ENCODE measurements at places on chromosomes 16 and 17.

GRCh38 chr17:58268326-58268725, 12.4 kb downstream of the MPO start:
- no peak for DNase-seq

- no peak for DNase-seq
Measured at GRCh38 chr17:43316522-43317142, 82.2 kb upstream of the ARL4D start.

DNA sequence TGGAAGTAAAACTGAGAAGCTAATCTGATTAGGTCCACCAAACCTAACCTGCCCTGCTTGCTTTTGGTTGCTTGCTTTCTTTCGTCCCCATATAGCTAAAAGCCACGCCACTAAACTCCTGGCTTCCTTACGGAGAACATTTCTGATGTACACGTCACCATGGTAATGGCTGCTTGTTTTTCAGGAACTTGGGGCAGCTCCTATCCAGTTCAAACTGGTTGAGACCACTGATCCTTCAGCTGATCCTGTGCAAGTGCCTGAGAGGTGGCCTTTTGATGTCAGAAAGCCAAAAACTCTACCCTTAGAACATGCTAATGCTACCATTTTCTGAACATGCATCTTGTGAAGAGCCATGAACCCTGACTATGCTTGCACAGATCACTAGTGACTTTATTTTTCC, 14.4 kb upstream of the DHRS7C start:
- DNase-seq: no peak

DNA sequence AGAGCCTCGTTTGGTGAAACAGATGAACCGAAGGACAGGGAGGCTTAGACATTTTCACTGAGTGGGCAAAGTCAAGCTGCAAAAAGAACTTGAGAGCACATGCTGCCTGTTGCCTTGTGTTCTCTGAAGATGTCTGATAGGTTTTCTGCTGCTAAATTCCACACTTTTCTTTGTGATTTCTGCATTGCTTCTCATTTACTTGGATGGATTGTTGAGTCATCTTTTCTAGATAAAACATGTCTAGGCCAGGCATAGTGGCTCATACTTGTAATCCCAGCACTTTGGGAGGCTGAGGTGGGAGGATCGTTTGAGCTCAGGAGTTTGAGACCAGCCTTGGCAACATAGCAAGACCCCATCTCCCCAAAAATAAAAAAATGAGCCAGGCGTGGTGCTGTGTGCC, 80.4 kb upstream of the CLEC18A start:
- no peak for DNase-seq

GRCh38 chr16:77840093-77840492, 51.7 kb downstream of the VAT1L start:
- DNase-seq: no peak

- DNase-seq: no peak
Measured at GRCh38 chr17:75645501-75645888, 12.3 kb downstream of the SMIM5 start.

DNA sequence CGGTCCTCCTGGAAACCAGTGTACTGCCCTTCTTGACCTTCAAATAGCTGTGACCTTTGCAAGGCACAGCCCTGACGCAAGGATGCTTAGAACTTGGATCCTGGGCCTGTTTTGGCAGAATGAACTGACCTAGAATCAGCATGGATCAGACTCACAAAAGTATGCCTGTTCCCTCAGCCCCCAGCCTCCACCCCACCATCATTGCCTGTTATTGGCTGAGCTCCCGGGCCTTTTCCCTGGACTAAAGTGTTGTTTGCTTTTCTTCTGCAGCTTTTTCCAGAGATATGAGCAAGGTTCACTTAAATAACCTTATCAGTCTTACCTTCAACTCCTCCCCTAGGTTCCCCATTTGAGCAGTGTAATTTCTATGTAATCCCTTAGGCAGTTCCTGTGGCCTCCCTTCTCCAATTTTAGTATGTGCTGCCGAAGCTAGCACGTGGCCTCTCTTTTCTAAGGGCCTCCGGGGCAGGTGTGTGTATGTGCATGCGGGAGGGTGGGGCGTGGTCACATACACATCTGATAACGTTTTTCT, 347.4 kb downstream of the MAF start:
- DNase-seq: no peak

GRCh38 chr16:11232852-11233726, 22.9 kb downstream of the SOCS1 start:
- DNase-seq: no peak

- no peak for DNase-seq
Measured at GRCh38 chr17:17080181-17080631, 37.9 kb downstream of the MPRIP start.

GRCh38 chr17:30344283-30345088, 10.6 kb upstream of the TMIGD1 start:
- DNase-seq: peak; percentile 96

DNA sequence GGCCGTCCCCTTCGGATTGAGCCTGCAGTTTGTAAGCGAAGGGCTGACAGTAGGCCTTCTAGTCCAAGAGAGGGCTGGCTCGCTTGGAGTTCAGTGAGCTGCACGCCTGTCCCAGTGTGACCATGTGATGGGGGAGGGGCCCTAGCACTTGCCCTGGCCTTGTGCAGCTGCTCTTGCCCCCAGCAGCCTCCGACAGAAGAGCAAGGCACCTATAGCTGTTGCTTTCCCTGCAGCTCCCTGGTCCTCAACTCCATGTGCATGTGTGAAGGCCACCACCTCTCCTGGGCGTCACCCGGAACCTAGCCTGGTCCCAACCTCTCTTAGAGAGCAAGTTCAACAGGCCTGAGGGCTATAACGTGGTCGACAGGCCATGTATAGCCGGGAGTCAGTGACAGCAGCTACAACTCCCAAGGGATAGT, 5.6 kb downstream of the SPHK1 start:
- DNase-seq: no peak

DNA sequence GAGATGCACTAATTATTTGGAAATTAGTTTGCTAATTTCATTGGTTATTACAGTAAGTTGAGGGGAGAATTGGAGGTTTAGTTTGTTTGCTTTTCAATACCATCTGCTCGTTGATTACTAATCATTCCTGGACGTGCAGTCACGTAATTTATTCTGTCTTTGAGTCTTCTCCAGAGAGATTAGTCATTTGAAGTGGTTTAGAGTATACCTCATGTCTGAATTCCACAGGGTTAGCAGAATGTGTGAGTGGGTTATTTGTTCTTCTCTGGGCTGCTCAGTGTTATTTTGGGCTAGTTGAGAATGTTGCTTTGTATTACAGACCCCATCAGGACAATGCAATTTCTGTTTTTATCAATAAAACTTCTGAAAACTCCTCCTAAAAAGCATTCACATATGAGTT, 265.0 kb downstream of the RBFOX1 start:
- no peak for DNase-seq

DNA sequence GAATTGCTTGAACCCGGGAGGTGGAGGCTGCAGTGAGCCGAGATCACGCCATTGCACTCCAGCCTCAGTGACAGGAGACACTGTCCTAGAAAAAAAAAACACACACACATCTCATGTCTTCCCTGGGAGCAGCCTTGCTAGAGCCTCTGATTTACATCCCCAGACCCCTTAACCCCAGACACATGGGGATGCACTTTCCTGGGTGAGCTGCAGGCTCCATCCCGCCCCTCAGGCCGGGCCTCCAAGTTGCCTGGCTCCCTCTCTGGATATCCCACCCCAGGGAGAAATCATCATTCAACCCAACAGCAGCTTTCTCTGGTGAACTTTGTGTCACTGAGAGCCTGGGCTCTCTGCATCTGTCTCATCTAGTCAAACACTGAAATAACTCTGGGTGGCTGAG, 21.5 kb downstream of the SRL start:
- no peak for DNase-seq

DNA sequence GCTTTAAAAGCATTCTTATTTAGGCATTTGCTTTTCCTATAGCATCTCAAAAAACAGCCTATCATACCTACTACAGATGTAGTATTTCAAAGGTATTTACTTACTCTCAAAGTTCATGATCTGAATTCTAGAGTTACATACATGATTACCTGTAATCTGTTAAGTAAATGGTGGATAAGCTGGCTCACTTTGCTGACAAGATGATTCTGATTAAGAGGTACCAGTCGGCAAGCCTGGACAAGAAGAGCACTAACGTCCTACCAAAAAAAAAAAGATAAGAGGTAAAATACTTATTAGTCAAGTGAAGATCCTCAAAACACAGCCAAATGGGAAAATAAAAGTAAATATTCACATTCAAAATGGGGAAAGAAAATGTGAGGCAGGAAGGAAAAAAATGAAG, 2.7 kb downstream of the HEATR6 start:
- DNase-seq: no peak

DNA sequence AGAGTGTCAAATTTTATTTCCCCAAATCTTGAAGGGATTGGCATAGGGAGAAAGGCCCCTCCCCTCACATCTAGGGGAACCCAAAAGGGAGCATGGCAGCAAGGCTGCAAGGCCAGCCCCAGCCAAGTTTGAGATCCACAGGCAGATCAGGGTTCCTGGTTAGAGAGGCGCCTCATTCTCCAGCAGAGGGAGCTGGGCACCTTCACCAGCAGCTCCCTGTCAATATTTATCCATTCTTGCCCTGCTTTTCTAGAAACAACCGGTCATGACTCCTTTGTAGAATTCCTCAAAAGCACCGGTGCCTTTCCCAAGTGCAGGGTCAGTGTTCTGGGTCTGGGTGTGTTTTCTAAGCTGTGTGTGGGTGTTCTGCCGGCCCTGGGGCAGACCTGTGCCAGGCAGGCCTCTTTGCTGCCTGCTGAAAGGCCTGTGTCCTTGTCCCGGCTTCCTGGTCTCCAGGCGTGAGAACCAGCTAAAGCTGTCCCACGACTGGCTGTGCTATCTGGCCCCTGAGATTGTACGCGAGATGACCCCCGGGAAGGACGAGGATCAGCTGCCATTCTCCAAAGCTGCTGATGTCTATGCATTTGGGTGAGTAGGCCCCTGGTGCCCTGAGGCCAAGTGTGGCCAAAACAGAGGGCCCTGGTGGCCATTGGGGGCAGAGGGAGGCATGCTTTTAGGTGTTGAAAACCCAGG, 21.2 kb upstream of the LGALS9 start:
- peak; percentile 22 for DNase-seq

DNA sequence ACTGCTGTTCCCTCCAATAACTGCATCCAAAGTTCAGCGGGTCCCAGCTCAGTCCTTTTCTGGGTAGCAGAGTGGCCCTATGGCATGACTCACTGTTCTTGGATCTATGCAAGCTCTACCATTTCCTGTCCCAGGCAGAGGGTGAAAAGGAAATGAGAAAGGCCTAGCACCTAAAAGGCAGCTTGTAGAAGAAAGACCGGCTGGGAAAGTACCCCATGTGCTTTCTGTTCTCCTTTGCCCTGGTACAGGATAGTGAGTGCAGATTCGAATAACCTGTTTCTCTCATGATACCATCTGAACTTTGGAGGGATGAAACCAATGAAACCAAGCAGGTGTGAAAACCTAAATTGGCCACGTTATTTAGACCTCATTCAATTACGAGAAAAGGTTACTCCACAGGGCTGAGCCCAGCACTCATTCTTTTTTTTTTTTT, 12.7 kb upstream of the HASPIN start:
- no peak for DNase-seq

DNA sequence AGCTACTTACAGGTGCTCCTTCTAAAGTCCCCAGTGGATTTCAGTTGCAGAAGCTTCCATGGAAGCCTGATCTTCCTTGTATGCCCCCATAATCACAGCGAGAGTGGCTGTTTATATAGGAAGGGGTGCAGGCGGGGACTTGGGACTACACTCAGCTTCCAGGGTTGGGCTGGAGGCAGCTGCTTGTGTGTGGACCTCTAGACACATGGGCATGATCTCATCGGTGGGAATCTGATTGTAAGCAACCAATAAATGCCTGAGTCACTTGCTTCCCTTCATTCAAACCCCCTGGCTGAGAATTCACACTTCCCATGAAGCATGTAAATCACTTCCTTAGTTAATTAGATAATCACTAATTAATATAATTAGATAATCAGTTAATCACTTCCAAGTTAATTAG, 1.0 kb upstream of the KRT20 start:
- no peak for DNase-seq

- DNase-seq: no peak
Measured at GRCh38 chr16:4322121-4323052, 6.5 kb downstream of the GLIS2 start.

- DNase-seq: no peak
Measured at GRCh38 chr17:8413328-8413727, 15.7 kb upstream of the RNF222 start.

DNA sequence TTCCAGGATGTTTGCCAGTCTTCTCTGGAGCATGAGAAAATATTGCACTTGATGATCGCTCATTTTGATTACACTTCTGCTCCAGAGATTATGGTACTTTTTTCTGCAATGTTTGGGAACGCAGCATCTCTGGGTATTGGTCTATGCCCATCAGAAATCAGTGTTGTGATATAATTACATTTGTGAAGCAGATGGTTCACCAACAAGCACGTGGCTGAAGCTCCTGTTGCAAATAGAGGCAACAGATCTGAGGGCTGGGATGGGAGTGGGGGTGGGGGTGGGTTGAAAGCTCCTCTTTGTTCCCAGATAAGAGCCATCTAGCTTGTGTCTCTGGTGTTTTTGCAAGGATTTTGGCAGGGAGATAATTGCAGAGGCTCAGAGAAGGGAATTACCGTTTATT, 252.3 kb downstream of the SHISA9 start:
- DNase-seq: no peak

DNA sequence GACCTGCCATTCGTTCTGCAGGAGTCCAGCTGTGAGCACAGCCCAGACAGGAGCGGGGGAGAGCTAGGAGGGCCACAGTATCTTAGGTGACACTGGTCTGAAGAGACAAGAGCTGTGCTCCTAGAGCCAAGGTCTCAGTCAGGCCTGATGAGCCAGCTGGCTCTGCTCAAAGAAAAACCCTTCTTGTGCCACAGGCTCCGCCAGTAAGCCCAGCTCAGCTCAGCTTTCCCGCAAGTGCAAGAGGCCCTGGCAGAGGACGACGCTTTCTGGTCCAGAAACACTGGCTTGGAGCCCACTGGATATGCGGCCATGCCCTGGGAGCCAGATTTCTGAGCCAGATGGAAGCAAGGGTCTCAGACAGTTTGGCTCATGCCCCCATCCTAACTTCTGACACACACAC, 23.9 kb downstream of the PEMT start:
- DNase-seq: peak; percentile 76

GRCh38 chr16:6709736-6710135, 622.9 kb upstream of the RBFOX1 start:
- DNase-seq: no peak

DNA sequence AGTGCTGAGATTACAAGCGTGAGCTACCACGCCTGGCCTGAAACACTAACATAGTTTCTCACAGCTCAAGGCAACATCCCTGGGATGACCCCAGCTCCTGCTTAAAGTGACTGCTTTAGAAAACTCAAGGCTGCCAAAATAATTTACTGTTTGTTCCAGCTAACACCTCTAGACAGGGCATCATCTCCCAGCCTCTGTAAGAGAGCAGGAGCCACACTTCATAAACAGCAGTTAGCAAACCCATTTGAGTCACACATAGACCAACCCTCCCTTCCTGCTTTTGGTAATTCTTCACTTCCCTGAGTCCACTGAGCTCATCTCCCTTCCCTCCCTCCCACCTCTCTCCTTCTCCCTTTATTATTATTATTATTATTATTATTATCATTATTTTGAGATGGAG, 201.3 kb downstream of the XYLT1 start:
- no peak for DNase-seq
